NCI-H510A (cell line): ENCODE measurements at places on chromosomes 3 and 15.

- DNase-seq: no peak
Measured at GRCh38 chr3:80233576-80233975, 465.8 kb upstream of the ROBO1 start.

DNA sequence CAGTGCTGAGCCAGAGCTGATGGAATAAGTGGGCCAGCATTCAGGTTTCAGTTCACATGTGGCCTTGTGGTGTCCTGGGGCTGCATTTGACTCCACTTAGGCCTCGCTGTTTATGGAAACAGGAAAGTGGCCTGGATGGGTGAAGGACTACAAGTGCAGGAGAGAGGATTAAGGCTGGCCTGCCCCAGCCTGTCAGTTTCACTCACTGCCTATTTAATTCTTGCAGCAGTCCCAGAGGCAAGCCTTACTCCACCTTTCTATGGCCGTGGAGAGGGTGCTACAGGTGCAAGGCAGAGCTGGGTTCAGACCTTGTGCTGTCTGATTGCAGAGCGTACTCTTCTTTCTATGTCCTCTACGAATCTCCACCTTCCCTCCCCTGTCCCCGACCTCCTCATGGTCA is 37.7 kb downstream of the ABHD17C start:
- DNase-seq: peak; percentile 9

DNA sequence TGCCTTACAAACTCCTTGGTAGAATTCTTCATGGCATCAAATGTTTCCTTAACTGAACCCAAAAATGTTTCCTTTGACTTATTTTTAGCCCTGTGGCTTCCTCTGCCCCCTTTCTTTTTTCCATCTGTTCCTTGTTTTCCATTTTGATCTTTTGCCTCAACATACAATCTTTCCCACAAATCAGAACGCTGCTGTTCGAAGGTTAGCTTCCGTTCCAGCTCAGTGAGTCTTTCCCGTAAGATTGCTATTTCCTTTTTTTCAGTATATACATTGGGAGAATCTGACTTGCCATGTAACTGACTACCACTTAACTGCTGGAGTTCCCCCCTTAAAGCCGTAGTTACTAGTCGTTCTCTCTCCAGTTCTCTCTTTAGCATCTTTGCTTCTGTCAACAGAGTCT is 41.2 kb downstream of the PIGB start:
- DNase-seq: no peak

- DNase-seq: no peak
Measured at GRCh38 chr3:177135841-177136492, 61.3 kb downstream of the TBL1XR1 start.

GRCh38 chr3:183116025-183116614 is 16.8 kb upstream of the MCCC1 start:
- peak; percentile 92 for DNase-seq

GRCh38 chr3:36909666-36910065 is 35.2 kb downstream of the TRANK1 start:
- no peak for DNase-seq

DNA sequence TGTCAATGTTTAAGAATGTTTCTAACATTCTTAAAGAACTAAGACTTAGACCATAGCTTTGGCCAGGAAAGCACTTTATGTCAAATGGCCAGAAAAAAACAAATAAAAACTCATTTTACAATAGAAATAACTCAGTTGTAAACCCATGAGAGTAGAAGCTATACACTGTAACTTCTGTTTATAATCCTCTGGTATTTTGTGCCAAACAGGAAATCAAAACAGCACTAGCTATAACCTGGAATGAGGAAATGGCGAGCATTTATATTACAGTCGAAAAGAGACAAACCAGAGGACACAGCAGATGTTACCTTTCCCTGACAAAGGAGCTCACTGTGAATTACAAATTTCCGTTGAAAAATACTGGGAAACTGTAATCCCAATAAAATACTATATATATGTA is 10.3 kb downstream of the GK5 start:
- no peak for DNase-seq
